ENCODE measurements at places on chromosomes 11 and 22.

DNA sequence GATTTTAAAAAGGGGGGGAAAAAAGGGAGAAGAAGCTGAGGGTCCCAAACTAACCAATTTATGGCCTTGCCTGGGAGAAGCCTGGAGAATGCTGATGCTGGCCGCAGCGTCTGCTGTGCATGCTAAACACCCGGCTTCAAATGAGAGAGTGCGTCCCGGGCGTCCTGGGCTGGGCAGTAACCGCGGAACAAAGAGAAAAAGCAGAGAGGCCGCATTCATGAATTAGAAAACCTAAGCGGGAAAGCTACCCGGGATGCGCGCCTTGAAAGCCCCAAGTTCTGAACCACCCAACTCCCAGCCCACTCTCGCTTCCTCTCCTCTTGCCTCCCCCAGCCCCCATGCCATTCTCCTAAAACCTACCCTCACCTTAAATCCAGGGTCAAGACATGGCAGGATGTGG, 6.5 kb downstream of the MN1 start:
- no peak for DNase-seq

DNA sequence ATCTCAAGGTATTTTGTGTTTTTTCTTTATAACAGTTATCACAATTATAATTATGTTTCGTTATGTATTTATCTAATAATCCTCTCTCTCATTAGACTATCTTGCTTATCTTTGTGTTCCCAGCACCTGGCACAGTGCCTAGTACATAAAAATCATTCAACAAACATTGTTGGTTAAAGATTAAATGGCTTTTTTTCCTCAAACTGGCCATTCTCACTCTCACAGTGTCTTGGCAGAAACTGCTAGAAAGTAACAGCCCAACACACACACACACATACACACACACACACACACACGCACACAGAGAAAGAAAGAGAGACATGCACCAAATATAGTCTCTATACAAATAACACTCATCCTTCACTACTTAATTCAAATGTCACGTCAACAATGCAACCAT, 36.8 kb downstream of the OR10A6 start:
- DNase-seq = no peak

GRCh38 chr22:46417769-46418168, 82.3 kb downstream of the TRMU start:
- no peak for DNase-seq

DNA sequence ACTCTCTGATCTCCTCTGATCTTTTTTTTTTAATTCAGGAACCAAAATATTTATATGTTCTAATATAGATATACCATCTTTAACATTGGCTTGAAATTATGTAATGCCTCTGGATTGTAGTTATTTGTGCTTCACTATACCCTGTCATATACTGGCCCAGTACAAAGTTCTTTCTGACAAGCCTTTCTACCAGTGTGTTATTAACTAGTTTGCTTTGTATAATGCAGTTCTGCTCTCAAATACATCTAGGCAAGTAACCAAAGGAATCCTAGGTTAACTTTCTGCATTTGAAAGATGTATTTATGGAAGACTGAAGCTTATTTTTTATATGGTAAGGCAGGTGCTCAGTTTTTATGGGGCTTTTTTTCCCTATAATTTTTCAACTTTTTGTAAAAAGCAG, 36.1 kb downstream of the ARHGEF12 start:
- no peak for DNase-seq

GRCh38 chr11:99422581-99423427, 402.1 kb downstream of the CNTN5 start:
- no peak for DNase-seq

Data from activated gamma-delta T cell (primary cell).